G401 (cell line): ENCODE measurements at places on chromosomes 7 and 10.

- peak; percentile 43 for DNase-seq
These were observed 1.0 kb downstream of the GNB2 start for GRCh38 chr7:100674411-100675104.

DNA sequence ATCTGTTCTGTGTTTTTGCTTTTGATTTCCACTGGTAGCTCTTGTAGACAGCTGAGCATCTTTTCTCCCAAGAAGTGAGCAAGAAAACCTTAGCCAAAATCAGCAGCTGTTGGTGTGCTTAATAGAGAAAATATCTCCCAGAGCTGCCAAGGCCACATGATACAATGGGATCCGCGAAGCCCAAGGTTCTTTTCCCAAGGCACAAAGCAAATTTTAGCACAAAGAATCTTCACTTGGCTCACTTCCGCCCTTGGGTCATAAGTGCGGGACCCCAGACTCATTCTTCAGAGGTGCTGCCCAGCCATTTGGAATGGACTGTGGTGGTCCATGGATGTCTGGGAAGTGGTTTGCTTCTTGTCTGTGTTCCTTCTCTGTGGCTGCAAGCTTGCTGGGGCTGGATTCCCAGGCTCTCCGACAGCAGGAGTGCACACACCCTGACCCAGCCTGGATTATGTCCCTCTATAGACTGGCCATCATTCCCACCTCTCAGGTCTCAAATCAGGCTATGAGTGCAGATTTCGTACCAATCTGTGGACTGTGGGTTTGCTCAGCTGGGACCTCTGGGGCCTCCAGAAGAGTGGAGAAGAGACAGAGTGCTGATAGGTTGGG, 93.0 kb upstream of the TMEM72 start:
- no peak for DNase-seq

GRCh38 chr7:27482219-27482618, 180.5 kb downstream of the HIBADH start:
- DNase-seq: no peak

DNA sequence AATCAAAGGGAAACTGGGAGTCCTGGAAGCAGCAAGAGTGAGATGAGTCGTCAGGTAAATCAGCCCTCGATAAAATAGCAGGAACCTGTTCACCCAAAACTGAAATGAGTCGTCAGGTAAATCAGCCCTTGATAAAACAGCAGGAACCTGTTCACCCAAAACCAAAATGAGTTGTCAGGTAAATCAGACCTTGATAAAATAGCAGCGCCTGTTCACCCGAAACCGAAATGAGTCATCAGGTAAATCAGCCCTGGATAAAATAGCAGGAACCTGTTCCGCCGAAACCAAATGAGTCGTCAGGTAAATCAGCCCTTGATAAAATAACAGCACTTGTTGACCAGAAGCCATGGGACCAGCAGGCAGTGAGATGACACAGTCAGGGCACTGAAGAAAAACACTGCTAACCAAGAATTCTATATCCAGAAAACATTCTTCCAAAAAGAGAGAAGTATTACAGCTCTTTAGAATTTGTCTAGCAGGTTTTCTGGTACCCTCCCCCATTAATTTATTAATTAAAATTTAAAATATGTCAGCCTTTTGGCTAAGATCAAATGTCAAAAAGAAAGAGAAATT, 3.4 kb upstream of the CYP2E1 start:
- DNase-seq: no peak

GRCh38 chr10:71035511-71036296, 147.3 kb upstream of the PCBD1 start:
- no peak for DNase-seq

GRCh38 chr7:29971566-29972314, 17.9 kb downstream of the SCRN1 start:
- no peak for DNase-seq

DNA sequence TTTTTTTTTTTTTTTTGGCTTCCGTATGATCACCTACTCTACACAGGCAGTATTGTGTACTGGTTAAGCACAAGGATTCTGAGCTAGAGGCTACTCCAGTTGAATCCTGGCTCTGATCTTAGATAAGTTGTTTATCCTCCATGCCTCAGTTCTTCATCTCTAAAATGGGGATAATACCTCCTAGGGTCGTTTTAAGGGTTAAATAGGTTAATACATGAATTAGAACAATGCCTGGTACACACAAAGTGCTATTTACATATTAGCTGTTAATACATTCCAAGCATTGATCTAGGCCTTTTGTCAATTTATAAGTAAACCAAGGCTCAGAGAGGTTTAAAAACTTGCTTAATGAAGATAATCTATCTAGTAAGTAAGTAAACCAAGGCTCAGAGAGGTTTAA, 59.0 kb downstream of the ST7 start:
- DNase-seq: no peak
